ENCODE measurements at places on chromosomes 2 and 18.
A peak's percentile ranks its signal among the peaks of the same experiment; 100 is the strongest.

DNA sequence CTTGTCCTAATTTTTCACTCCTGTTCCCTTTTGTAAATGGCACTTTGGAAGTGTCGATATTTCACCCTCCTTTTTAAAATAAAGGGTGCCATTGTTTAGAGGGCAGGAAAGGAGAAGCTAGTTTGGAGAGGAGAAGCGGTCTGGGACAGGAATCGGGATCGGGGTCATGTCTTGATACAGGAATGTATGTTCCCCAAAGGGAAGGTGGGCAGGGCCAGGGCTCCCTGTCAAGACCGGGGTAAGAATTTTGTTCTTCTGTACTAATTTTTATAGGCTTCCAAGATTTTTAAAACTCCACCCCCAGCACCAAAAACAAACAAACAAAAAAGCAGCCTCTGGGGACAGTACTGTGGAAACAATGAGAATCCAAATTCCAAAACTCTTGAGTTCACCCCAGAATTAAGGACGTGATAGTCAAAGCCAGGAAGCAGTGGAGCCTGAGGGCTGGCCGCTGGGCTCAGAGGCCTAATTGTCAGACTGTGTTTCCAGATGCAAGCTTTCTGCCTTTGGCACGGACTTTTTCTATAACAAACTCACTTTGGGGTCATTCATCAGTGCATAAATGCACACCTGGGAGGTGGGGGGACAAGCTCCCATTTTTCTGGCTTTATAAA is 250.4 kb upstream of the SIX2 start:
- no peak for DNase-seq

DNA sequence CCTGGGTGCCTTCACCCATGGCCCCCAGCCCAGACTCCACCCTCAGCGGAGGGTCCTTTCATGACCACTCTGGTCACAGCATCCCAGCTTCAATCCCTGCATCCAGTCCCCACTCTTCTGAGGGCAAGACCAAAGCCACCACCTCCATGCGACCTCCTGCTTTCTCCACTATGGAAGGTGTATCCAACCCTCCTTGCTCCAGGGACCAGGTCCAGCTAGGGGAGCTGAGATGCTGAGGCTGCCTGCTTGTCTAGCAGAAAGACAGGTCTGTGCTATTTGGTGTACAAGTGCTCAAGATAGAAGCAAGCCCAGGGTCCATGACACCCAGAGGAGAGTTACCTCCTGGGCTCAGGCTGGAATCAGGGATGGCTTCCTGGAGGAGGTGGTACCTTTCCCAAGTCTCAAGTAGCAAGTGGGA is 73.8 kb upstream of the RAB6C start:
- no peak for DNase-seq

DNA sequence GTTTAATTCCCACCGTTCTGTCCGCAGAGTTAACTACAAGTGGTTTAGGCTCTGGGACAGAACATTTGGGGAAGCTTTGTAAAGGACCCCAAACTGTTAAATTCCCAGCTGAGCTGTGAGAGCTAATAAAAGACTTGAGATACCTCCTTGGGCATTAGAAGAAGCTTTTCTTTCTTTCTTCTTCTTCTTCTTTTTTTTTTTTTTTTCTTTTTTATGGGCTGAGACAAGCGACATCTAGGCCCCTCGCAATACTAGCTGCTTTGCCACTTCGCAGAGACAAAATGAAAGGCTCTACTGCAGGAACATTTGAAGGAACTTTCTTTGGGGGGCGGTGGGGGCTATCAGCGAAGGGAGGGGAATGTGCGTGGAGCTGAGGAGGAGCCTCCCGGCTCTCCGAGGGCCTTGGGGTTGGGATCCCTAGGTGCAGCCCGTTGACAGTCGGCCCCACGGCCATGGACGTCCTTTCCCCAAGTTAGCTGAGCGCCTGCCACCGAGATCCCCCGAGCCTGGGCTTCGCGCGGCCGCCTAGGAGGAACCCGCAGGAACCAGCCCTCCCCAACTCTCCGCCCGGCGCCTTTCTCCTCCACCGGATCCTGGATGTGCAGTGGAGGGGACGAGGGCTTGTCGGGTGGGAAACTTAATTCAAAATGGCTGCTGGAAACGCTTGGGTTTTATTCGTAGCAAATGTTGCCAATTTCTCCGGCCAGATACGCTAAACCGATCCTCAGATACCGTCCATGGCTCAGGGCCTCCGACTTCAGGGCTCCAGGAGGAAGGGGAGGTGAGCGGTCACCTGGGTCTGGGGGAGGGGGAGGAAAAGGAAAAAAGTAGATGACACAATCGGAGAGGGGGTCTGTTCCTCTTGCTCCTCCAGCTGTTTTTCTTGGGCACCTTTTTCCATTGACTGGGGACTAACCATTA is 4.2 kb downstream of the MEIS1 start:
- DNase-seq: no peak

GRCh38 chr2:237358721-237359517 is 55.0 kb downstream of the COL6A3 start:
- no peak for DNase-seq

DNA sequence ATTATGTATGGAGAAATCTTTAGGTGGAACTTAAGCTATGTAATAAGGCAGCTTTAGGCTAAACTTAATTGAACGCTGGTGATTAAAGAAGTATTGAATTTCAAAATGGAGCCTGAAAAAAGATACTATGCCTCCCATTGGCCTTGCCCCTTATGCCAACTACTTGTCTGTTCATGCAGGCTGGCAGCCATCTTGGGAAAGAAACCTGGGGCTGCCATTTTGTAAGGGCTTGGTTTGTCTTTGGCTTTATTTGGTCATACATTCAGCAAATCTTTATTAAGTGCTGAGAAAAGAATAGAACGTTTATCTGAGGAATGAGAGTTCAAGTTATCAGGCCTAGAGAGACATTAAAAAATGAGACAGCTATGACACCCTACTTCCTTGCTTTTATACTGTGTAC is 231.3 kb downstream of the KCNE4 start:
- DNase-seq: no peak

GRCh38 chr2:6475155-6475940 is 390.4 kb downstream of the CMPK2 start:
- DNase-seq: no peak

DNA sequence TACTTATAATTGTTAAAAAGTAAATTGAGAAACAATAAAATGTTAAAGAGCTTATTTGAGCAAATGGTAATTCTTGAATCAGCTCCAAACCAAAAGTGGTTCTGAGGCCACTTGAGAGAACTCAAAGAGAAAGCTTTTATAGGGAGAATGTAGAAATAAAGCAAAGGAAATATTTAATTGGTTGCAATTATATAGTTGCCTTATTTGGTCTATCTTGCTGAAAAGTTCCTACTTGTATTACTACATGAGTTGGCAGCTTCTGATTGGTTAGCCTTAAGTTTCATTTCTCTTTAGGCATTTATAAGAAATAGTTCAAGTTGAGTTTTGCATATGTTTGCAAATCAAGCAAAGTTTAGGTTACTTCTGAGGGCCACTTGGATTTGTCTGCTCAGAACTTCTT is 38.1 kb downstream of the SCN2A start:
- no peak for DNase-seq

DNA sequence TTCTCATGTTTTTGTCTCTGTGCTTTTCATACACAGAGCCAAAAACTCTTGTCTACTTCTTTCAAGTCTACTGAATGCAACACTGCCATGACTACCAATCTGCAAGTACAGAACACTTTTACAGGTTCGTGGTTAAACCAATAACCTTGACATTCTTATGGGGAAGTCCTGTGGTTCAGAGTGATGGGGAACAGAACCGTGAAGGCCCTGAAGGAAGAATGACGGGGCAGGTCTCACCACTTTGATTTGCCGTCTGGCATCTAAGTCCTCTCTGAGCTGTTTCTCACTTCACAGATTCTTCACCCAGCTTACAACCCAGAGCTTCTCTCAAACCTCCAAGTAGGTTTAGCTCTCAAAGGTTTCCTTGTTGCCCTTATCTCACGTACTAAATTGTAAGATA is 117.5 kb upstream of the SNTG2 start:
- no peak for DNase-seq

GRCh38 chr2:138298120-138298814 is 203.3 kb upstream of the SPOPL start:
- no peak for DNase-seq

- no peak for DNase-seq
Observed at GRCh38 chr2:22950431-22950830, 434.5 kb upstream of the KLHL29 start.

- DNase-seq: no peak
Observed at GRCh38 chr2:206031162-206031784, 54.7 kb downstream of the INO80D start.

- no peak for DNase-seq
Observed at GRCh38 chr2:11257964-11258363, 86.5 kb downstream of the ROCK2 start.

DNA sequence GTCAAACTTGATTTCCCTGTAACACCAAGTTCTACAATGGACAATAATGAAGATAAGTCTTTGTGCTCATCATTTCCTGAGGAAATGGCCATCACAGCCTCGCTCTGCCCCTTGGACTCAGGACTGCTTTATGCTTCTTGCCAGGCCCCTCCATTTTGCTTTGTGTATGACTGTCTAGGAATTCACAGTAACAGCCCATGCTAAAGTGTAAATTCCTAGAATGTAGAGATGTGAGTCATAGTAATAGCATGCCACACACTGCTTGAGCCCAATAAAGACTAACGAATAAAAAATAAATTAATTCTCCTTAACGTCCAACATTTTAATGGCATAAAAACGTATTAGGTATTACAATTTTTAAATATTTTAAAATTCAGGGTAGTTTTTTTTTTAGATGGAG is 226.5 kb downstream of the PID1 start:
- DNase-seq: no peak

DNA sequence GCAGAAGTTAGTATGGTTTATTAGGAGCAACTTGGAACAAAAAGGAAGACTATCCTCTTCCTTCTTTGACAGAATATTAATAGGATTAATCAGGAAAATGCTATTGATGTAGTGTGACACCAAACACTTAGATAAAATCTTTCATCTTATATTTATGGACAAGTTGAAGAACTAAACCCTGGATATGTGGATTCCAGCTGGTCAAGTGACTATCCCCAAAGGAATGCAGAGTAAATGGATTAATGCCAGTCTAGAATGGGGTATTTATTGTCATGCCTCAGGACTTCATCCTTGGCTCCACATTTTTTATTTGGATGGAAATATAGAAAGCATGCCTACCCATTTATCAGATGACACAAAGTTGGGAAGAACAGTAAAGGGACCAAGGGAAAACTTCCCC is 124.0 kb upstream of the TTC39C start:
- no peak for DNase-seq

- DNase-seq: no peak
Observed at GRCh38 chr18:48833701-48834412, 116.9 kb downstream of the SMAD7 start.

DNA sequence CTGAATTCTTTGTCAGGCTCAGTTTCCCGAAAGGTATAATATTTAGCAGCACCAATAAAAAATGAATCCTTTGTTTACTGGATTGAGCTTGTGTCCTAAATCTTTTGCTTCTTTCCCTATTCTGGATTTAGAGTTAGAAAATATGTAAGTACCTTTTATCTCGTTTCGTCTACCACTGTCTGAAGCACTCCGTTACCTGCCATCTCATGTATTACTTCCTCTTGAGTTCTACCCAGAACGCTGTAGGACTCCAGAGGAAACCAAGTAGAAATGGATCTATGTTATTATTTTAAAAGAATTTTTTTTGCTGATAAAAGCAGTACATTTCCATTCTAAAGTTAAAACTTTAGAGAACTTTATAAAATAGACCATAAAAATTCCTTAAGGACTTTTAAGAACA is 13.5 kb downstream of the ANKRD12 start:
- DNase-seq: no peak

DNA sequence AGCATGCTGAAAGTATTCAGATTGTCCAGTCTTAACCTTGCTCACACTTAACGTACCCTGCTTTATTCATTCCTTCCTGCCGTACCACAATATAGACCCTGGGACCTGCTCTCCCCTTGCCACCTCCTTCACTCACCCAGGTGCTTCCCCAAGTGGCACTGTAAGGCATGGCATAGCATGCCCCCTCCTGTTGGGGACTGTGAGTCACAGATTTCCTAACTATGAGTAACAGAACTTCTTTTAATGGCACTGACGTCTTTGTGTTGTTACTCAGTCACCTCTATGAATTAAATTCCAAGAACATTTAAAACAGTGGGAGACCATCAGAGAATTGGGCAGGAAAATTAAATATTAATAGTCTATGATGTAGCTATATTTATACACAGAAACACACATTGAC is 117.2 kb downstream of the CTNNA2 start:
- DNase-seq: no peak

DNA sequence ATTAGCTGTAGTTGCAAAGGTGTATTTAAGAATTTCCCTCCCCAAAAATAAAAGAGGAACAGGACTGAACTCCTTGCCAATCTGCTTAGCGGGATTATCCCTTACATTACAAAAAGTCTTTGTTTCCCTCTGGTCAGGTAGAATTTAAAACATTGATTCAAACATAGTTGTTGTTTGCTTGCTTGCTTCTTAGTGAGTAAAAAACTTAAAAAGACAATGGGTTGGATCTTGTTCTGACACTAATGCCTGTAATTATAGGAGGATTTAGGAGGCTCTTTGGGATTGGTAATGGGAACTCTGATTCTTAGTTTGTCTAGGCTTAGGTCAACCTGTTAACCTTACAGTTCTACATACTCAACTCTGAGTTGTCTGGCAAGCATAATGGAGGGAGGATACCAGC is 3.7 kb upstream of the CEBPZOS start:
- no peak for DNase-seq

- peak; percentile 17 for DNase-seq
Observed at GRCh38 chr2:186641807-186642321, 52.0 kb upstream of the FAM171B start.

DNA sequence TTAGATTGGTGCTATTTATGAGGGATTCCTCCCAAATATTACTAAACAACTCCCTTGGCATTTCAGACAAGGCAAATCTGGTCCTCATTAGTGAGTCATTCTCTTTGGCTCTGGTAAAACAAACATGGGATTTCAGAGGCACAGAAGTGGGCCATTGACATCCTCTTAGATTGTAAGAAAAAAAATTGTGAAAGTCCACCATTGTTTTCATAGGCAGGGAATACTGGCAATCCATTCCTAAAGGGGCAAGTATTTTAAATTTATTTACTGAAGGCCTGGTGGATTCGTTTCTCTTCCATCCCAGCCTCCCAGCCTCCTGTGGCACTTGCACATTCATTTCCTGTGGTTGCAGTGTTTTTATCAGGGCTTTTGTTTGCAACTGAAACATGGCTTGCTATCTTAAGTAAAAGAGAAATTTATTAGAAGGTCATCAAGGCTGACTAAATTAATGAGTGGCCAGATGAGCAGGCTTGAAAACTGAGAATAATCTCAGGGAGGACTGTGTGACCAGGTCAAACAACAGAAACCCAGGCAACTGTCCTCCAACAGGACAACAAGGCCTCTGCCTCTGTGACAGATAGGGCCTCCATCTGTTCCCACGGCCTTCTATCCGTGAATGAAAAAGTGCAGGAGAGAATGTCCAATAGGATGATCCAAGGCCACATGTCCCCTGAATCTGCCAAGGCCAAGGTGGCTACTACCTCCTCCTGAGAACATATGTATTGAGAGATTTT is 23.1 kb upstream of the TNFAIP6 start:
- no peak for DNase-seq

GRCh38 chr2:73949802-73950201 is 23.1 kb downstream of the DGUOK start:
- no peak for DNase-seq

All from NCI-H2029 (cell line).